ENCODE measurements at places on chromosomes 2 and 18.

DNA sequence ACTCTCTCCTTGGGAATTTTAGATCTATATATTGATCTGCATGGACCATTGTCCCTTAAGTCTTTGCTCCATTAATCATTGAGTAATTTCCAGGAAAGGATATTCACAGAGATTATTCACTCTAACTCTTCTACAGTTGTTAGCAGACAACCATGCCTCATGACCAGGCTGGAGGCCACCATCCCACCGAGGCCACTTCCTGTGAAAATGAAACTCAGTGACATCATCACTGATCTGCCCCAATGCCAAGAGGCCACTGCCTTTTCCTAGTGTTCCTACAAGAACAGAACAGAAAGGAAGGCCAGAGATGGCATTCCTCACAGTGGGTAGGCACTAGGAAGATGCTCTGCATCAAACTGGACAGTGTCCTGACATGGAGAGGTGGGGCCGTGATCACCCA lies 161.3 kb downstream of the DTNA start:
- DNase-seq, result no peak

DNA sequence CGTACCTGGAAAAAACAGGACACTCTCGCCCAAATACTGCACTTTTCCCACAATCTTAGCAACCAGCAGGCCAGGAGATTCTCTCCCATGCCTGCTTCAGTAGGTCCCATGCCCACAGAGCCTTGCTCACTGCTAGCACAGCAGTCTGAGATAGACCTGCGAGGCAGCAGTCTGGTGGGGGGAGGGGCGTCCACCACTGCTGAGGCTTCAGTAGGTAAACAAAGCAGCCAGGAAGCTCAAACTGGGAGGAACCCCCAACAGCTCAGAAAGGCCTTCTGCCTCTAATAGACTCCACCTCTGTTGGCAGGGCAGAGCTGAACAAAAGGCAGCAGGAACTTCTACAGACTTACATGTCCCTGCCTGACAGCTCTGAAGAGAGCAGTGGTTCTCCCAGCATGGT lies 1202.8 kb upstream of the ACVR2A start:
- no peak for DNase-seq

GRCh38 chr18:23857756-23858155 lies 156.8 kb upstream of the TTC39C start:
- DNase-seq, result peak; percentile 73

- DNase-seq, result no peak
Measured at GRCh38 chr2:69779258-69780001, 37.5 kb downstream of the ANXA4 start.

GRCh38 chr2:33313039-33313438 lies 163.4 kb upstream of the RASGRP3 start:
- DNase-seq, result peak; percentile 25

Data from fibroblast of pulmonary artery (primary cell).